ENCODE measurements at places on chromosomes 5 and 9. TPM values are rescaled to one million over a fixed set of nuclear protein-coding genes. Genes with fewer than 3 reads are reported as not detected.
A peak's percentile ranks its signal among the peaks of the same experiment; 100 is the strongest.

The AK8 gene
- 1.6 TPM for total RNA-seq

GRCh38 chr5:97044052-97044451 is 98.4 kb downstream of the LIX1 start:
- no peak for DNase-seq

GRCh38 chr5:127429928-127430327 is 87.5 kb upstream of the PRRC1 start:
- DNase-seq = no peak

DNA sequence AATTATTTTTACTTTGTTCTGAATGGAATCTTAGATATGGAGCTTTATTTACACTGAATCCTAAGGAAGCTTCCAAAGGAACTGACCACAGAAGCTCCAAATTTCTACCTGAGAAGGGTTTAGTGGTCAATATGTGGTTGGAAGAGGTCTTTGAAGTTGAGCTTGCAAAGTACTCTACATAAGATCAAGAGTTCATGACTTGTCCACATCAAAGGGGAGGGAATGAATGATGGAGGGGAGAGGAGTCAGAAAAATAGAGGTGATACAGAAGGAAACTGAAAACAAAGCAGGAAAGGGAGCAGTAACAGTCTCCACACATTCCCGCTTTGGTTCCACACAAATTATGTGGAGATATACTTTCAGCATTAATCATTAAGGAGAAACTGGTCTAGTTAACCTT is 450.9 kb downstream of the HINT1 start:
- DNase-seq = no peak

GRCh38 chr9:37974506-37975173 is 70.7 kb upstream of the SLC25A51 start:
- peak; percentile 68 for DNase-seq

DNA sequence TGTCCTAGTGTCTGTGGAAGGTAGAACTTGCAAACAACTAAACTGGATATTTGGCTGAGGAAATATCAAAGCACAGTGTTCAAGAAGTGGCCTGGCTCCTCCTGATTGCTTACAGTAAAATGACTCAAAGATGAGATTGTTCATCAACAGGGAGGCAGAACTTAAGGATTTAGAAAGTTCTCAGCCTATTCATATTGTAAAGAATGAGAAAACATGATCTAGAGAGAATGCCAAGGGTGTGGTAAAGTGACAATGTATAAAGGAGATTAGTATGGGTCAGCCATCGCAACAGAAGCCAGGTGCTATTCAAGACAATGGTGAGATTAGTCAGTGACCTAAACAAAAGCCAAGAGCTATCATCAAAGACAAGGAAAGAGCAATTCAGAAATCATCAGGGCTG is 372.3 kb downstream of the SPOCK1 start:
- no peak for DNase-seq

DNA sequence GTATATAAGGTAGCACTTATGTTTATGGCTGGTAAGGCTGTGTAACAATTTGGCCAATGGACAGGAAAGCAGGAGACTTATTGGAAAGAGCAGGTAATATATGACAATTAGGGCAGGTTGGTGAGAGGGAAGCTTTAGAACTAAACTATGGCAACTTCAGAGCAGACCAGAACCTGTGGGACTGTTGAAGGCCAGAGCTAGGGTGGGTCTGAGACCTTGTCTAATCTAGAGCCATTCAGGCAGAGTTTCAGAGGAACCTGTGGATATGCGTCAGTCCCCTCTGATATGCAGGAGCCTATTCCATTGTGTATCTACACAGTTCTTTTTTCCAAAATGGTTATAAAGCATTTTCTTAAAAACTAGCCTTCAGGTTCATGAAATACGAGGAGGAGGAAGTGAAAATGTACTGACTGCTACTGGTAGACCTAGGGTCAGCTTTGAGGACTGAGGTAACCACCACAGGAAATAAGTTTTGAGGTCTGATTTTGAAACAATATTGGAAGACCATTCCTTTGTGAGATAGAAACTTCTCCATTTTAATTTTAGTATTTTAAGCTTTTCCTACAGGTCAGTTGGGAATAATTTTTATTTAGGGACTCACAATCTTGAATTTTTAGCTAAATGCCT is 37.6 kb downstream of the ELL2 start:
- no peak for DNase-seq

- DNase-seq = no peak
These were observed 9.4 kb upstream of the GABRA6 start for GRCh38 chr5:161676103-161676502.

DNA sequence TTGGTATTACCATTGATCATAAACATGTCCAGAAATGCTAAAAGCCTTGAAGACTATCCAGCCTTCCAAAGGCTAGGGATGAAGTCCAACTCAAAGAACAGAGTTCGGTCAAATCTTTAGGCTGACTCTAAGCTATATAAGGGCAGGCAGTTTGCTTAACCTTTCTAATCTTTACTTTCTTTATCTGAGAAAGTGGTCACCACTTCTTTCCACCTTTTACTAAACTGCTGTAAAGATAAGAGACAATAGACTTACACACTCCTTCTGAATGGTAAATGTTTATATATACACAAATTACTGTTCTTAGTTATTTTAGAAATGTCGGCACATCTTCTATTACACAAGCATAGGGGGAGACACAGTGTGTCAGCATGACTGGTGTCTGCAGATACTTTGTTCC is 100.4 kb downstream of the NREP start:
- DNase-seq = no peak

GRCh38 chr5:4735261-4735660 is 404.9 kb upstream of the ADAMTS16 start:
- no peak for DNase-seq

GRCh38 chr9:68472119-68472518 is 68.6 kb downstream of the TMEM252 start:
- DNase-seq = no peak

GRCh38 chr5:43675357-43675756 is 72.4 kb downstream of the NNT start:
- no peak for DNase-seq

The KIAA0825 gene
- 3.2 TPM for total RNA-seq

GRCh38 chr5:154117930-154118329 is 72.6 kb upstream of the GALNT10 start:
- DNase-seq = no peak

The FIBCD1 gene
- total RNA-seq = 2.3 TPM

GRCh38 chr5:173923218-173924095 is 35.3 kb downstream of the CPEB4 start:
- no peak for DNase-seq

- no peak for DNase-seq
These were observed 34.9 kb downstream of the SLC28A3 start for GRCh38 chr9:84305497-84306131.

The ZSWIM6 gene
- 22.5 TPM for total RNA-seq

- DNase-seq = no peak
These were observed 178.3 kb upstream of the ACOT12 start for GRCh38 chr5:81572201-81572600.

The IL9 gene
- not detected for total RNA-seq

The OGN gene
- total RNA-seq = not detected

DNA sequence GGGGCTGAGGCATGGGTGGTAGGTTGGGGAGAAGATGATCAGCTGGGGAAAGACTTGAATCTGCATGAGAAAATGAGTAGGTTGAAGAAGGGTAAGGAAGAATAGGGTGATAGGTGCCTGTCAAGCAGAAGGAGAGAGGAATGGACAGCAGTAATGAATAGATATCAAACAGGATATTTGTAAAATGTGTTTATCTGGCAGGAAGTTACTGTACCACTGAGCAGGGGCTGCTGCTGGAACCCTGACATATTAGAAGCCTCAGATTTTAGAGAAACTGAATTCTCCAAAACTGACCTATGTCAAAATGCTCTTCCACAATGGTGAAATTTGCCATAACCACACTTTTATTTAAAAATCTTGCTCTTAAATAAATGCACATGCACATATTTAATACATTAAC is 41.0 kb downstream of the CCDC192 start:
- DNase-seq = no peak

DNA sequence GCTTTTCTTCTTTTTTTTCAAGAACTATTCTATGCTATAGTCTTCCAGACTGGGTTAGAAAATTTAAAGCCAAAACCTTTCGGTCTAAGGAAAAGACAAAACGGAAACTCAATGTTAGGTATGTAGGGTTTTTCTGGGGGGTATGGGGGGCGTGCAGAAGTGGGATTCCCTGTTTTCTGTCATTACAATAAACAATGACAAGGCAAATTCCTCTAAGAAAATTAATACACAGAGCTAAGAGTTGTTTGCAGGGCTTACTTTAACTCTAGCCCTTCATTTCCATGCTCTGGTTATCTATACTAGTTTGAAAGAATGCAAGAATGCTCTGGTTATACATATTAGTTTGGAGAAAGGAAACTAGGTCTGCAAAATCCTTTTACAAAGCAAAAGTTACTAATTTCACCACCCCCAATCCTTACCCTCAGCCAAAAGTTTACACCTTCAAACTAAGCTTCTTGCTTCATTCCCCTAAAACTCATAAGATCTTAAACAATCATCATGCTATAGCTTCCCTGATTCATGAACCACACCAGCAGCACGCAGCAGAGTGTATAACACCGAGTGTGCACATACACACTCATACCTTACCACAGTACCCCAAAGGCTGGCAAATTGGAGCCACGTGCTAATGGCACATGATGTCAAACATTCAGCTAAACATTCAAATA is 89.1 kb upstream of the NR5A1 start:
- DNase-seq = no peak

The CBY3 gene
- not detected for total RNA-seq

DNA sequence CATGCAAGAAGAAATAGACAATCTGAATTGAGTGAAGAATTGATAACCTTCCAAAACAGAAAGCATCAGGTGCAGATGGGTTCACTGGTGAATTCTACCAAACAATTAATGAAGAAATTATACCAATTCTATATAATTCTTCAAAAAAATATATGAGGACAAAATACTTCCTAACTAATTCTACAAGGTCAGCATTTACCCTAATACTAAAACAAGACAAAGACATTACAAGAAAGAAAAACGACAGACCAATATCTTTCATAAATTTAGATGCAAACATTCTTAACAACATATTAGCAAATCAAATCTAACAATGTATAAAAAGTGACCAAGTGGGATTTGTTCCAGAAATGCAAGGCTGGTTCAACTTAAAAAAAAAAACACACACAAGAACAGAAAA is 183.9 kb downstream of the BARX1 start:
- no peak for DNase-seq

The CKMT2 gene
- total RNA-seq = not detected

GRCh38 chr9:131409458-131409992 is 15.6 kb downstream of the PRRC2B start:
- DNase-seq = no peak
